Esophagus squamous epithelium (tissue), 5 donors: ENCODE measurements at places on chromosomes 1 and 21.

- H3K36me3 ChIP-seq, result no peaks in the 10 kb centered on the region
- DNase-seq, result no peak
- no peak overlapping the region for H3K27ac ChIP-seq
Measured at GRCh38 chr1:233463333-233463732, 135.8 kb downstream of the MAP3K21 start.

GRCh38 chr1:164671323-164671965 is 112.5 kb downstream of the PBX1 start:
- H3K36me3 ChIP-seq, result no peaks in the 10 kb centered on the region
- no peak for DNase-seq
- no peaks in the 10 kb centered on the region for H3K4me1 ChIP-seq
- H3K27me3 ChIP-seq, result no peaks in the 10 kb centered on the region
- no peak overlapping the region for H3K4me3 ChIP-seq

DNA sequence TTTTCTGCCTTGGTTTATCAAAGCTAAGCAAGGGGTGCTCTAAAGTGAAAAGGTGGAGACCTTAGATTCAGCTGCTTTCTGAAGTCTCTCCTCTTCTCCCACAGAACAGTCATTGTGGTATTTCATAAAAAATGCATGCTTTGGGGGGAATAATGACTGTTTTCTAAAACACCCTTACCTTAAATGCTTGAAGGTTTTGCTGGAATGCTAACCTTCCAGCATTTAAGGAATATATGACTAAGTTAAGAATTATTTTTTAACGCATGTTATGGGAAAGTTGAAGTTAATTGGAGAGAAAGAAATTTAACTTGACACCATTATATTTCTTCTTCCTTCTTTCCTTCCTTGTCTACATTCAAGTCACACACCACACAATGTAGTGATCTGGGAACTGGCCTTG is 162.5 kb downstream of the ROR1 start:
- H3K27me3 ChIP-seq, result no peaks in the 10 kb centered on the region
- no peak overlapping the region for H3K27ac ChIP-seq
- no peak for DNase-seq
- peaks cover 6% of the 10 kb centered on the region for H3K4me1 ChIP-seq
- no peak overlapping the region for H3K4me3 ChIP-seq

DNA sequence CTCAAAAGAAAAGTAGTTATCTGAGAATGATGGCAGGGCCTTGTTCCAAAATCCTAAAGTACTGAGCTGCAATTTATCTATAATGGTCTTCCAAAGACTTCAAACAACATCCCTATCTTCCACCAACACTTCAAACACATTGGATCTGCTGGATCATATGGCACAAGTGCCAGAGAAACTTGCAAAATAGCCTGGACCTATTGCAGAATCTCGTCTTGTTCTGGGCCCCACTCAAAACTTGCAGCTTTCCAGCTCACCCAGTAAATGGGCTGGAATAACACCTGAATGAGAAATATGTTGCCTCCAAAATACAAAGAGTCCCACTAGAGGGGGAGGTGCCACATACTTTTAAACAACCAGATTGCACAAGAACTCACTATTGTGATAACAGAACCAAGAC is 44.0 kb upstream of the PKN2 start:
- no peak overlapping the region for H3K27ac ChIP-seq
- no peaks in the 10 kb centered on the region for H3K4me1 ChIP-seq
- H3K36me3 ChIP-seq, result no peaks in the 10 kb centered on the region

- peaks cover under 1% of the 10 kb centered on the region for H3K4me1 ChIP-seq
- H3K4me3 ChIP-seq, result no peak overlapping the region
- H3K27me3 ChIP-seq, result no peaks in the 10 kb centered on the region
- no peaks in the 10 kb centered on the region for H3K36me3 ChIP-seq
- H3K27ac ChIP-seq, result no peak overlapping the region
Measured at GRCh38 chr1:37940299-37940947, 6.4 kb downstream of the INPP5B start.

GRCh38 chr1:215458562-215458961 is 108.5 kb upstream of the KCTD3 start:
- no peaks in the 10 kb centered on the region for H3K27me3 ChIP-seq
- no peak overlapping the region for H3K27ac ChIP-seq
- no peak overlapping the region for H3K4me3 ChIP-seq
- no peaks in the 10 kb centered on the region for H3K4me1 ChIP-seq

DNA sequence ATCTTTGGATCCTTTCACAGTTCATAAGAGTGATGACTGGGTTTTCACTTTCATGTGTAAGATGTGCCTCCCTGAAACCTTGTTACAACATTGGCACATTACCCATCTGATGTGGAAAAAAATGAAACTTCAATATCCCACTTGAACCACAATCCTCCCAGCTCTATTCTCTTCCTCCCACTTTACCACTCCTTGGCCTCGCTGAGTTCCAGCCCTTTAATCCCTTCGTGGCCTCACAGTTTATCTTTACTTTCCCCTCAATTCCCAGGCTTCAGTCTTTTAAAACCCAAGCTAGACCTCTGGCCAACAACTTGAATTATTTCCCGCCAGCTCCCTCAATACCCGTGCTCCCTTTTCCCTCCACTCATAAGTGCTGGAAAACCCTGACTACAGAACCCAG is 25.0 kb upstream of the CTTNBP2NL start:
- peaks cover 5% of the 10 kb centered on the region for H3K4me1 ChIP-seq
- no peak overlapping the region for H3K4me3 ChIP-seq
- peaks cover 30% of the 10 kb centered on the region for H3K27me3 ChIP-seq
- no peak overlapping the region for H3K27ac ChIP-seq
- DNase-seq, result no peak

- peak overlapping the region; percentile 39 for H3K27ac ChIP-seq
- no peaks in the 10 kb centered on the region for H3K27me3 ChIP-seq
- no peaks in the 10 kb centered on the region for H3K36me3 ChIP-seq
- no peak overlapping the region for H3K4me3 ChIP-seq
- DNase-seq, result no peak
Measured at GRCh38 chr21:42097860-42098454, 26.8 kb downstream of the UMODL1 start.

DNA sequence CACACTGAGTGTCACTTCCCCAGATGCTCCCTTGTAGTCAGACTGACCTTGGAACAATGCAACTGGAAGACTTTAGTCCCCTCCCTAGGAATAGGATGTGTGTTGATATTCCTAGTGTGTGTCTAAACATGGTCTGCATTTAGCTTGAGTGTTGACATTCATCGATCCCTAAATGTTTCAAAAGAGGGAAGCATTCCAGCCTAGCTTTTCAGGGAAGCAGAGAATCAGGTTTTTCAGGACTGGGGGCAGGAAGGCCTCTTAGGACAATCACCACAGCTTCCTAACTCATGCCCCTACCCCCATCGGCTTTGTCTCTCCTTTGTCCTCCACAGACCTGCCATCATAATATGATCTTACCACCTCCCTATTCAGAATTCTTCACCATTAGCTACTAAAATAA is 43.4 kb downstream of the NMNAT2 start:
- no peak overlapping the region for H3K4me3 ChIP-seq
- H3K4me1 ChIP-seq, result no peaks in the 10 kb centered on the region
- no peaks in the 10 kb centered on the region for H3K27me3 ChIP-seq
- H3K36me3 ChIP-seq, result no peaks in the 10 kb centered on the region

GRCh38 chr1:115118611-115119010 is 29.3 kb upstream of the TSPAN2 start:
- H3K27me3 ChIP-seq, result no peaks in the 10 kb centered on the region
- H3K4me1 ChIP-seq, result no peaks in the 10 kb centered on the region
- no peak overlapping the region for H3K27ac ChIP-seq

DNA sequence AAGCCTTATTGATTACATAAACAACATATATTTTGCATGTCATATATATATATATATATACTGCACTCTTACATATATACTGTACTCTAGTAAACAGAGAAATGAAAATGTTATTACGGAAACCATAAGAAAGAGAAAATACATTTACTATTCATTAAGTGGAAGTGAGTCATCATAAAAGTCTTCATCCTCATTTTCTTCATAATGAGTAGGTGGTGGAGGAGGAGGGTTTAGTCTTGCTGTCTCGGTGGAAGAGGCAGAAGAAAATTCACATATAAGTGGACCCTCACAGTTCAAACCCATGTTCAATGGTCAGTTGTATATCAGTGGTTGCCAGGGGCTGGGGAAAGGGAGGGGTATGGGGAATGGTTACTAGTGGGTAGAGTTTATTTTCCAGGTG is 8.0 kb upstream of the IFNLR1 start:
- no peak overlapping the region for H3K4me3 ChIP-seq
- no peaks in the 10 kb centered on the region for H3K36me3 ChIP-seq
- no peaks in the 10 kb centered on the region for H3K4me1 ChIP-seq
- no peak overlapping the region for H3K27ac ChIP-seq
- no peaks in the 10 kb centered on the region for H3K27me3 ChIP-seq

DNA sequence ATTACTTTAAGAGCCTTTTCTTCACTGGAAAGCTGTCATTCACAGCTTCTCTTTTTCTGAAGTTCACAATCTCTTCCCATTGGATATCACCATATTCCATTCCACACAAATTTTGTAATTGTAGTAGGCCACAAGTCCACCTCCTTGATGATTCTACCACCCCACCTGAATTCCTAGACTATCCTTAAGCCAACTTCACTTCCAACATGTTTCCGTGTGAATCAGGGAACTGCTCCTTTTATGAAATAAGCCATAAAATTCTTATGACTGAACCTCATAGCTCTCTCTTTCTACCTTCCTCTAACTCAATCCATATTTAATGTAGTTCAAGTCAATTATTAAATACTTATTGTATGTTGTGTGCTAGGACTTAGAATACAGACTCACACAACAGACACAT is 16.6 kb upstream of the ZRANB2 start:
- H3K36me3 ChIP-seq, result no peaks in the 10 kb centered on the region
- H3K4me3 ChIP-seq, result no peak overlapping the region
- no peaks in the 10 kb centered on the region for H3K27me3 ChIP-seq
- H3K27ac ChIP-seq, result no peak overlapping the region
- no peak for DNase-seq
- H3K4me1 ChIP-seq, result no peaks in the 10 kb centered on the region

DNA sequence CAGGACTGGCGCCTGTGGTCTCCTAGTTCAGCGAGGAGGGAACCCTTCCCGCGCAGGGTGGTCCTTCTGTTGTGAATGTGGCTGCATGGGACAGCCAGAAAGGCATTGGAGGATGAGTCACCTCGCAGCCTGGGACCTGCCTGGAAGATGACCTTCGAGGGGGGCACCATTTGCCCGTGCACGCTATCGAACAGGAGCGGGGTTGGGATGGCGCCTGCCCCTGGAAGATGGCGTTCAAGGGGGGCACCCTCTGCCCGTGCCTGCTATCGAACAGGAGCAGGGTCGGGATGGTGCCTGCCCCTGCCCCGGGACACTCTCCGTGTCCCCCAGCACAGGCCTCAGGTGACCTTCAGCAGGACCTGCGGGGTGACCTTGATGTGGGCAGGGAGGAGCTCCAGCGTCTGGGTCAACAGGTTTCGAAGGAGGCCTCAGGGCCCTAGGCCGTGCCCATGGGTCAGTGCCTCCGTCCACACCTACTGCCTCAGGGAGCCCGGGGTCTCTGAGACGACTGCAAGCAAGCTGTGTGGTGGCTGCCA is 1.7 kb upstream of the ACTRT2 start:
- H3K27me3 ChIP-seq, result no peaks in the 10 kb centered on the region
- H3K4me1 ChIP-seq, result no peaks in the 10 kb centered on the region
- H3K36me3 ChIP-seq, result no peaks in the 10 kb centered on the region
- H3K4me3 ChIP-seq, result no peak overlapping the region

DNA sequence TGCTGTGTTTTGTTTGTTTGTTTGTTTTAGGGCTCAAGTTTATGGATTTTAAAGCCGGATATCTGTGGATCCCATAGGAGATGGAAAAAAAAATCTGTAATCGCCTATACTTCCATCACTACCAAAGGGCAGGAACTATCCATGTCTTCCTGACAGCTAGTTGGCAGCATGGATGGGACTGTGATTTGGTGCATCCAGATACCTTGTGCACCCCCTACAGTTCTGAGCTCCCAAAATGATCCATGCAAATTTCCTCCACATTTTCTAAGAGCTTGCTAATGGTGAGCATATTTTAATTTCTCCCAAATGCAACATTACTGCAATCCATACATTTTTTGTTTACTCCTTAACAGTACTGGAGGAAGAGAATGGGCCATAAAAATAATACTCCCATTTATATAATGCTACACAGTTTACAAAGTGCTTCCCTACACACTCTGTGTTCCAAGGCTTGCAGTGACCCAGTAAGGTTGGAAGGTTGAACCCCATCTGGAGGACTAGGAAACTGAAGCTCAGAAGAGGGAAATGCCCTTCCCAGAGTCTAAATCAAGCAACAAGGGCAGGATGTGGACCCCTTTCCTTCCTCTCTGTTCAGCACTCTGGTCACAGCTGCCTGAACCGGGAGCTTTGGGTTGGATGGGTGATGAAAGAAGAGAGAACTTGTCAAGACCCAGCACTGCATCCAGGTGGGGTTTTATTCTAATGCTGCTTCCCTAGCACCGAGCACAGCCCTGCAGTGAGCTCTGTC is 48.0 kb downstream of the CAPN8 start:
- H3K36me3 ChIP-seq, result no peaks in the 10 kb centered on the region
- no peak overlapping the region for H3K4me3 ChIP-seq
- H3K4me1 ChIP-seq, result no peaks in the 10 kb centered on the region
- no peaks in the 10 kb centered on the region for H3K27me3 ChIP-seq

- DNase-seq, result no peak
- H3K36me3 ChIP-seq, result no peaks in the 10 kb centered on the region
- no peak overlapping the region for H3K4me3 ChIP-seq
- H3K4me1 ChIP-seq, result peaks cover 25% of the 10 kb centered on the region
- H3K27ac ChIP-seq, result peak overlapping the region; percentile 35
- H3K27me3 ChIP-seq, result peaks cover 6% of the 10 kb centered on the region
Measured at GRCh38 chr1:43135857-43136781, 36.0 kb downstream of the EBNA1BP2 start.

DNA sequence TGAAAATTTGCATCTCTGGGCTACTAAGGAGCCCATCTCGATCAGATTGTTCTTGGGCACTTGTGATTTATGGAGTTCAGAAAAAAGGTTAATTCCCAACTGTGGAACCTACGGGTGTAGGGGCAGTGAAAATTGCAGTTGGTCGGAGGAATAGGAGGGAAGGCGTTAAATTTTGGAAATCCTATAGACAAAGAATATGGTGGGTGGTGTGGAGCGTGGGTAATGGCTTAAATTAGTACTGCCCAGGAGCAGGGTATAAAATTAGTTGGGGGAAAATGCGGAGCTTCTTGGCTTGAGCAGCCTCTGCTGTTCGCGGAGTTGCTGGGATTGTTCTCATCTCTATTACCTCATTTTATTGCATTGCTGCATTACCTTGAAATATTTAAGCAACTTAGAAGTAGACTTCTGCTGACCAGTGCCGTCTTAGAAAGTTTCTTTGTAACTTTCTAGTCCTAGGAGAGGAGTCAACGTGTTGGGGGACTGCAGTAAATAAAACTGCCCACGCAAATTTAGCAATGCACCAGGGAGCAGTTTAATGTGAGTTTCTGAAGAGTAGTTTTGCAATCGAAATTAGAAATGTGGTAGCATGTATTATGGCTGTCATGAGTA is 514 bp downstream of the S1PR1 start:
- peaks cover 42% of the 10 kb centered on the region for H3K4me1 ChIP-seq
- peak overlapping the region; percentile 59 for H3K4me3 ChIP-seq
- no peaks in the 10 kb centered on the region for H3K36me3 ChIP-seq
- DNase-seq, result no peak
- peak overlapping the region; percentile 88 for H3K27ac ChIP-seq

GRCh38 chr21:41133874-41134522 is 34.0 kb upstream of the BACE2 start:
- H3K4me3 ChIP-seq, result no peak overlapping the region
- no peak for DNase-seq
- H3K4me1 ChIP-seq, result no peaks in the 10 kb centered on the region
- no peaks in the 10 kb centered on the region for H3K36me3 ChIP-seq

GRCh38 chr1:69947837-69948236 is 257.5 kb downstream of the LRRC40 start:
- H3K4me3 ChIP-seq, result no peak overlapping the region
- no peaks in the 10 kb centered on the region for H3K27me3 ChIP-seq
- H3K36me3 ChIP-seq, result no peaks in the 10 kb centered on the region
- DNase-seq, result no peak
- H3K4me1 ChIP-seq, result no peaks in the 10 kb centered on the region

GRCh38 chr1:156493154-156493631 is 7.4 kb downstream of the MEF2D start:
- H3K36me3 ChIP-seq, result peaks cover 23% of the 10 kb centered on the region
- DNase-seq, result no peak
- peak overlapping the region; percentile 100 for H3K27ac ChIP-seq
